ENCODE measurements at places on chromosomes 12 and 14.

- DNase-seq = no peak
Observed at GRCh38 chr12:92424338-92424737, 278.5 kb upstream of the PLEKHG7 start.

DNA sequence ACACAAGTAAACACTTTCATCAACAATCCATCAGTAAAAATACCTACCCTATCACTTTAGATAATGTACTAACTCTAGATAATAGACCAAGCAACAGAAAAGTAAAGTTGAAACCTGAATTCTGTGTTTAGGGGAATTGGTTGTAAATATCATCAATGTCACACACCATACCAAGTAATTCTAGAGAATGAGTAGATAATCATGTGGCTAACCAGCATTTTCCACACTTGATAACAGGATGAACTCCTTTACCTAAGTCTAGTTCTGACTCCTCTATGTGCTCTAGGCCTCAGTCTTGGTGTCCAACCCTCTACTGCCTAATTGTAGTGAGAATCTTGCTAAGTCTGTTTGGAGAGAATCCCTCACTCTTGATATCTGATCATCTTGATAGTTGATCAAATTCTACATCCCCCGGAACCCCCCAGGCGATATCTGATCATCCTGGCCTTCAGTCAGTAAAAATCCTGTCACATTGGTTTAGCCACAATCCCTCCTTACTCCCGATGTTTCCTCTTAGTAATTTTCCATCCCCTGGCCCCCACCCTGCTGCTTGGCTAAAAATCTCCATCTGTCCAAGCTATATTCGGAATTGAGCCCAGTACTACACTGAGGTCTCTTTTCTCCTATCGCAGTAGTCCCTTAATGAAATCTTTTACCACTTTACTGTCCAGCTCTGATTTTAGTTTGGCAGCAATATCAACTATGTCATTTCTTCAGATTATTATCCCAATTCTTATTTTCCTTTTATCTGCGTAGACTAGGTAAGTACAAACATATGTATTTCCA, 3.4 kb upstream of the SLCO1A2 start:
- no peak for DNase-seq

DNA sequence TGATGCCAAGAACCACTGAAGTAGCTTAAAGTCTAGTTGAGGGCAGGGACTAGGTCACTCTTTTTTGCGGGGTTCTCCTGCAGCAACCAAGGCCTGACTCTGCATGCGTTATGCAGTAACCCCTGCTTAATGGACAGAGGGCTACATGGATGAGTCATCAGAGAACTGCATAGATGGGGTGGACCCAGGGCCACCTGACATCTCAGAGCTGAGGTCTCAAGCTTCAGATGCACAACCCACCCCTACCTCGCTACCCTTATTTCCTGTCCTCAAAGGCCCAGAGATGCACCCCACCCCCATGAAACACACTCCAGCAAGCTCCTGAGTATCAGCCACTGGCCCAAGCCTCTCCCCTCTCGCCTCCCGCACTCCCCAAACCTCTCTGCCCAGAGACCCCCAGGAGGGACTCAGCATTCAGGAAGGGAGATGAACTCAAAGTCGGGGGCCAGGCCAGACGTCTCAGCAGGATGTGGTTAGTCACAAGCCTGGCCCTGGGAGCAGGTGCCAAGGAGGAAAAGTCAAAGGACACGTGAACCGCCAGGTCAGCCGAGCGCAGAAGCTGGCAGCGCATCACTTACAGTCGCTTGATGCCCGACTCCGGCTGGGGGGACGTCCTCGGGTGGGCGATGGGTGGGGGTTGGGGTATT, 25.8 kb downstream of the SNRNP35 start:
- no peak for DNase-seq

DNA sequence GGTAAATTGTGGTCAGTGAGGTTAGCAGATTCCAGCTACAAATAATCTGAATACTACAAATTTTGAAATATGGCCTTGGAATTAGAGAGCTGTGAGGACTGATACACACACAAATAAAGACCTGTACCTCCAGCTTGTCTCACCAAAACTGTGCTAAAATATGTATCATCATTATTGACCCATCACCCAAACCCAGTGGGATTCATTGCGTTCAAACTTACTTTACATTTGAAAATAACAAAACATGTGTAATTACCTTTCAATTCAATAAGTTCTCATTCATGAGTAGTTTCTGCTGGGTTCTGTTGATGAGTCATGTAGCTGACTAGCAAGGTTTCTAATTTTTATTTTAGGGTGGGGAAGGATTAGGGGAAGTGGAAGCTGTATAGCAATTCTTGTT, 170.9 kb downstream of the MSRB3 start:
- no peak for DNase-seq

DNA sequence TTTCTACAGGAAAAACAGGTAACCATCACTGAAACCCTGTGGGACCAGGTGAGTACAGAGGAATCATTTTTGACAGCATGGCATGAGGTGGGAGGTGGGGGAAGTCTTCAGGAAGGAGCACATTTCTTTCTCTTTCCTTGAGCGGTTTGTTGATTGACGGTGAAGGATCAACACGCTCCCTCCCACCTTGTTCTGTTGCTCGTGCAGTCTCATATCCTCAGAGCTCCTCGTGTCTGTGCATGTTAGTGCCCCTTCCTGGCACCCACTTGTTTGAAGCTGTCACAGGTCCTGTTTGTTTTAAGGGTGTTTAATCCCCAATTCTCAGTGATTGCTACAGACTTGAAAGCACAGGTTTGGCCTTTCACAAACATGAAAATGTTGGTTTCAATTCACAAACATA, 4.4 kb downstream of the C12orf54 start:
- DNase-seq = no peak

GRCh38 chr12:109650808-109651207, 62.8 kb upstream of the FAM222A start:
- DNase-seq = no peak
